ENCODE measurements at places on chromosomes 1 and 21.
A peak's percentile ranks its signal among the peaks of the same experiment; 100 is the strongest.

DNA sequence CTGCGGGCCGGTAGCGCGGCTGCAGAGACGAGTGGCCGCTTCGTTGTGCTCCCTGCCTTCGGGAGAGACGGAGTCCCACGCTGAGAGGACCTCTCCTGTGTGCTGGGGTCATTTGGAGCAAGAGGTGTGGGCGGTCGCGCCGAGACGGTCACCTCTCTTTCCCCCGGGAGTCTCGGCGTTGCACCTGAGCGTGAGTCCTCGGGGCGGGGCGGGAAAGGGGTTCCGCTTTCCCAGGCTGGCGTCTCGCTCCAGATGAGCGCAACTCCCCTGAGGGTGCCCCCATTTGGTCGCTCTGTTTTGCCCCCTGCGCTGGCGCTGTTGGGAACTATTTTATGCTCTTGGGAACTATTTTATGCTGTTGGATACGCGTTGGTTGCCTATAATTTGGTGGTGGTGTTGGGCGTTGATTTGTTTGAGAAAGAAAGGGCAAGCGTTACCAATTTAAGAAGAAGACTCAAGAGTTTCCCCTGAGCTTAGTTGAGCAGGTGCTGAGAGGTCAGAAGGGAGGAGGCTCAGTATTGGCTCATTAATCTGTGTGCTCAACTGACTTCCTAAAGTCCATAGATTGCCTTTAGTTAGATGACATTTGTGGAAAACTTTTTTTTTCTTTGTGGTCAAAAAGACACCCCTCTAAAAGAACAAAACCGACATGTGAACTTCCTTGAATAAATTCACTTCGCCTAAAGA lies 683 bp downstream of the LRRC8B start:
- H3K4me1 ChIP-seq = peaks cover 16% of the 10 kb centered on the region
- H3K27me3 ChIP-seq = no peaks in the 10 kb centered on the region
- peaks cover under 1% of the 10 kb centered on the region for H3K36me3 ChIP-seq
- peak overlapping the region; percentile 94 for H3K27ac ChIP-seq

GRCh38 chr1:57423135-57423655 lies 665 bp downstream of the DAB1 start:
- no peaks in the 10 kb centered on the region for H3K36me3 ChIP-seq
- H3K4me3 ChIP-seq = no peak overlapping the region
- no peak for DNase-seq
- H3K27ac ChIP-seq = no peak overlapping the region
- H3K4me1 ChIP-seq = peaks cover 10% of the 10 kb centered on the region
- peaks cover 60% of the 10 kb centered on the region for H3K27me3 ChIP-seq

GRCh38 chr21:26851109-26851944 lies 6.1 kb upstream of the ADAMTS1 start:
- no peak overlapping the region for H3K4me3 ChIP-seq
- peaks cover 54% of the 10 kb centered on the region for H3K27me3 ChIP-seq
- no peak for DNase-seq
- H3K36me3 ChIP-seq = peaks cover 3% of the 10 kb centered on the region
- no peak overlapping the region for H3K27ac ChIP-seq
- H3K4me1 ChIP-seq = peaks cover 7% of the 10 kb centered on the region

GRCh38 chr1:20366056-20366462 lies 75.4 kb downstream of the VWA5B1 start:
- peaks cover 6% of the 10 kb centered on the region for H3K36me3 ChIP-seq
- H3K4me3 ChIP-seq = no peak overlapping the region
- no peak for DNase-seq

DNA sequence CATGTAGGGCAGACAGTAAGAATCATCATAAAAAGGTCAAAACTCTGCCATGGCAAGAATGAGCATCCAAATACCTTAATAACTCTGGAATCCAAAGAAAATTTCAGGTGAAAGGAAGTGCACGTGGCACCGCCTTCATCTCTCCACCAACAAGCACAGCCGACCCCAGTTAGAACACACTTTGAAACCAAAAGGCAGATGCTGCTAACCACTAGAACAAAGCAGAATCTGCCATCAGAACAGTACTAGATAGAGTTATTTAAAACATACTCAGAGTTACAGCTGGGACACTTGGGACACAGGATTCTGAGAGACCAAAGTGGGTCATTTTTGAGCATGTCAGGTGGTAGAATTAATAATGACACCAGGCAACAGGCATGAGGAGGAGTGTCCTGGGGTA lies 106.7 kb upstream of the SOD1 start:
- H3K4me1 ChIP-seq = peaks cover 25% of the 10 kb centered on the region
- H3K4me3 ChIP-seq = no peak overlapping the region
- no peaks in the 10 kb centered on the region for H3K36me3 ChIP-seq

DNA sequence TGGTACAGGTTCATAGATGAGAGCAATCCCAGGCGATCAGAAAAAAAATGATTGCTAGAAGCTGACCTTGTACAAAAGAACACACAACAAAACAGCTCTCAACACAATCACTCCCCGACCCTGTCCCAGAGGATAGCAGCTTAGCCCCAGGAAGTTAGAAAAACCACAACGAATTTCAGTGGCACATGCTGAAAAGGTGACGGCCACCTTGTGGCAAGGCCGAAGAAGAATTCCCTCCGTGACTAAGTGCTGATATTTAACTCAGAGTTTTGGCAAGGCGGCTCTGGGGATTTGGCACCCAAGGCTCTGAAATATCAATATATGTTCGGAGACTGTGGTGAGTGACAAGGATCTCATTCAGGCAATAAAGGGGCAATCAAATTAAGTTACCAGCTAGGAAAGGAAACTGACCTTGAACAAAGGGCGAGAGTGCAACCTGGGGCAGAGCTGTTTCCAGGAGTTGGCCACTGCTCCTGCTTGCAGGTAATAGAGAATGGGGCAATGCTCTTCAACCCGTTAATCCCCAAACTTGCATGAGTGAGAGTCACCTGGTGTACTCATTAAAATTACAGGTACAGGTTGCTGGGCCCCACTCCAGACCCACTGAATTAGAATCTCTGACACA lies 96.2 kb downstream of the BEND5 start:
- H3K27ac ChIP-seq = no peak overlapping the region
- H3K4me3 ChIP-seq = no peak overlapping the region
- H3K4me1 ChIP-seq = no peaks in the 10 kb centered on the region
- peaks cover 2% of the 10 kb centered on the region for H3K27me3 ChIP-seq
- DNase-seq = no peak
- no peaks in the 10 kb centered on the region for H3K36me3 ChIP-seq

GRCh38 chr1:67601539-67601938 lies 83.5 kb upstream of the GADD45A start:
- H3K27me3 ChIP-seq = no peaks in the 10 kb centered on the region
- no peak overlapping the region for H3K4me3 ChIP-seq
- no peaks in the 10 kb centered on the region for H3K4me1 ChIP-seq
- H3K27ac ChIP-seq = no peak overlapping the region

DNA sequence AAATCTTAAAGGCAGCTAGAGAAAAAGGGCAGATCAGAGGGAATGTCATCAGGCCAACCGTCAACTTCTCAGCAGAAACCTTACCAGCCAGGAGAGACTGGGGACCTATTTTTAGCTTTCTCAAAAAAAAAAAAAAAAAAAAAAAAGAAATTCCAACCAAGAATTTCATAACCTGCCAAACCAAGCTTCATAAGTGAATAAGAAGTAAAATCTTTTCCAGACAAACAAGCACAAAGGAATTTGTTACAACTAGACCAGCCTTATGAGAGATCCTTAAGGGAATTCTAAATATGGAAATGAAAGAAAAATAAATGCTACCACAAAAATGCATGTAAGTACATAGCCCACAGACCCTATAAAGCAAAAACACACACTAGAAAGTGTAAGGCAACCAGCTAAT lies 267.7 kb downstream of the AKT3 start:
- H3K4me1 ChIP-seq = no peaks in the 10 kb centered on the region
- H3K27ac ChIP-seq = no peak overlapping the region
- H3K4me3 ChIP-seq = no peak overlapping the region
- no peak for DNase-seq
- peaks cover 79% of the 10 kb centered on the region for H3K36me3 ChIP-seq
- H3K27me3 ChIP-seq = no peaks in the 10 kb centered on the region

DNA sequence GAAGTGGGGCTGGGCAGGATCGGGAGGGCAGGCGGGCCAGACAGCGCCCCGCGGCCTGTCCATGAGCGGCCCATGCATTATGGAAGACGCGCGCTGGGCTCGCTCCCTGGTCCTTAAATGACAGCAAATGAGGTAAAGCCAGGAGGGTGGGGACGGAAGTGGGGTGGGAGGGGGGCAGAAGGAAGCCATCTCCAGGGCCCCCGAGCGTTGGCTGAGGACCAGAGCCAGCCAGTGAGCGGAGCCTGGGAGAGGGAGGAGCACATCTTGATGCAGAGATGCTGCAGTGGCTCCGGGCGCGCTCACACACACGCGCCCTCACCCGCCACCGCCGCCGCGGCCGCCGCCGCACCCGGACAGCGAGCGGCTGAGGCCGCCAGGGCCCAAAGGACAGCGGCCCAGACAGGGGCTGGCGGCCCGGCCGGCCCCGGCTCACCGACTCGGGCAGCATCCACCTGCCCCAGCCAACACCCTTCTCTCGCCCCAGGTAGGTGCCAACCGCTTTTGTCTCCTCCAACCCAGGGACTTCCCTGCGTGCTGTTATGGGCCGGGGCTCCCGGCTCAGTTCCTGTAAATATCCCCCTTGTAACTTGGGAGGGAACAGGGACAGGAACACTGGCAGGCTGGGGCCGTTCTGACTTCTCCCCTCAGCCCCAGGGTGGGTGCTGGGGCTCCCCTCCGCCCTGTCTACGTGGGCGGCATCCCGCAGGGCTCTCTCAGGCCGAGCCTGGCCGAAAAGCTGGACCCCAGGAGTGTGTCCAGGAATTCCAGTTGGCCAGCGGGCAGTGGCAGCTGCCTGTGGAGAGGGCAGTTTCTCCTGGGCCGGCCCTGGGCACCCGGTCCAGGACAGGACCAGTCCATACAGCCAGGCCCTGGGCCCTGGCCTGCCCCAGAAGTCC lies at the start of gene CNTN2:
CNTN2 (plus strand) TSS at position 302 of the 896 bp plus-strand sequence. CDS start 9,974 bp downstream, outside the sequence.
- H3K27me3 ChIP-seq = peaks cover 59% of the 10 kb centered on the region
- H3K36me3 ChIP-seq = no peaks in the 10 kb centered on the region
- H3K4me1 ChIP-seq = no peaks in the 10 kb centered on the region

DNA sequence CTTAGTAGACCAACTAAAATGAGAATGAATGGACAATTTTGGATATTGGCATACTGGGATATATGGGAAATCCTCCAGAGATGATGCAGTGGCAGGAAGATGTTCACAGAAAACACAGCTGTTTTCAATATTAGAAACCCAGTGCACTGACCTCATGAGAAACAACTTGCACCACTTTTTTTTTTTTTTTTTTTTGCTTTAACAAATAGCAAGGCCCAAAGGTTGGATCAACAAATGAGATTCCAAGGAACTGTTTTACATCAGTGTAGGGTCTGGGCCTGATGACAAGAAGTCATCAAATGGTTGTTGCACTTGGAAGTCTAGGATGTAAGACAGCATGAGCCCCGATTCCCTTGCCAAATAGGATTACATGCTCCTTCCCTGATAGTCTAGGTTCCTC lies 110.7 kb downstream of the SLC25A24 start:
- H3K27me3 ChIP-seq = no peaks in the 10 kb centered on the region
- DNase-seq = no peak

DNA sequence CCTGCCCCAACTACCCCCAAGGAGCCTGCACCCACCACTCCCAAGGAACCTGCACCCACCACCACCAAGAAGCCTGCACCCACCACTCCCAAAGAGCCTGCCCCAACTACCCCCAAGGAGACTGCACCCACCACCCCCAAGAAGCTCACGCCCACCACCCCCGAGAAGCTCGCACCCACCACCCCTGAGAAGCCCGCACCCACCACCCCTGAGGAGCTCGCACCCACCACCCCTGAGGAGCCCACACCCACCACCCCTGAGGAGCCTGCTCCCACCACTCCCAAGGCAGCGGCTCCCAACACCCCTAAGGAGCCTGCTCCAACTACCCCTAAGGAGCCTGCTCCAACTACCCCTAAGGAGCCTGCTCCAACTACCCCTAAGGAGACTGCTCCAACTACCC lies 67.6 kb downstream of the TPR start:
- H3K27ac ChIP-seq = no peak overlapping the region
- DNase-seq = no peak
- H3K27me3 ChIP-seq = no peaks in the 10 kb centered on the region

DNA sequence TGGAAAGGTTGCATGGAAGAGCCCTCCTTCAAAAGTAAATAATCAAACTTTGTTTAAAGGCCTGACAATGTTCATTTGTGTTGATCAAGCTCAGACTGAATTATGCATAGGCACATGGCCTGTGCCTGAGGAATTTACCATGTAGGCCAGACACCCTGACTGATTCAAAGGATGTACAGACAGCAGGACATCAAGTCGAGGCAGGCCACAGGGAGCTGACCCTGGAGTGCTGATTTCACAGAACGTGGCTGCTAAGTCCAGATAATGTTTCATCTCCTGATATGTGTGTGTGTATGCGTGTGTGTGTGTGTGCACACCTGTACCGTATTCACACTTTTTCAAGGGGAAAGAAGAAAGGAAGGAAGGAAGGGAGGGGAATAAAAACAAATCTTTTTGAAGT lies 34.1 kb downstream of the NAV1 start:
- DNase-seq = no peak
- no peak overlapping the region for H3K27ac ChIP-seq
- H3K27me3 ChIP-seq = peaks cover 6% of the 10 kb centered on the region
- H3K4me1 ChIP-seq = peaks cover 6% of the 10 kb centered on the region
- no peak overlapping the region for H3K4me3 ChIP-seq
- H3K36me3 ChIP-seq = peaks cover 5% of the 10 kb centered on the region

GRCh38 chr21:44529011-44529421 lies 11.0 kb downstream of the KRTAP10-1 start:
- H3K27me3 ChIP-seq = no peaks in the 10 kb centered on the region
- no peaks in the 10 kb centered on the region for H3K4me1 ChIP-seq
- peak overlapping the region; percentile 32 for H3K27ac ChIP-seq
- H3K4me3 ChIP-seq = no peak overlapping the region
- no peaks in the 10 kb centered on the region for H3K36me3 ChIP-seq
- no peak for DNase-seq

GRCh38 chr1:37068260-37068659 lies 33.9 kb upstream of the GRIK3 start:
- no peaks in the 10 kb centered on the region for H3K36me3 ChIP-seq
- H3K27ac ChIP-seq = no peak overlapping the region
- DNase-seq = no peak

DNA sequence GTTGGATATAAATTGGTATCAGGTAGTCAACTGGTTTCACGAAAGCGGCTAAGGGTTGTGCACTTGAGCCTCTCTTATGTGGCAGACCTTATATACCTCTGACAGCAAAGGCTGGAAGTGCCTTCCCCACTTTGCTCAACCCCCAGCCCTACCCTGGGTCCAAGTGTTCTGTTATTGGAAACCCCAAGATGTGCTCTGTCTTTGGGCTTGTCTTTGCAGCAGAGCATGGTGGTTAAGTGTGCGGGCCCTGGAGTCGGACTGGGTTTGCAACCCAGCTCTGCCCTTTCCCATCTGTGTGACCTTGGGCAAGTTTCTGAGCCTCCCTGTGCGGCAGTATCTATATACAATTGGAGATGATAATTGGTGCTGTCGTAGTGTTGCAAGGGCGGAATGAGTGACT lies 11.2 kb upstream of the IL10 start:
- peaks cover 61% of the 10 kb centered on the region for H3K4me1 ChIP-seq
- no peak for DNase-seq
- H3K27ac ChIP-seq = no peak overlapping the region
- no peaks in the 10 kb centered on the region for H3K27me3 ChIP-seq
